ENCODE measurements at places on chromosomes 11 and 22.

GRCh38 chr11:86021377-86021776 lies 47.5 kb downstream of the PICALM start:
- DNase-seq, result no peak

GRCh38 chr11:64317961-64318765 lies at the start of gene PRDX5:
TSS of gene PRDX5 (plus strand) at chr11:64318121. CDS start at chr11:64318216, 95 bp downstream.
- DNase-seq, result peak; percentile 96

DNA sequence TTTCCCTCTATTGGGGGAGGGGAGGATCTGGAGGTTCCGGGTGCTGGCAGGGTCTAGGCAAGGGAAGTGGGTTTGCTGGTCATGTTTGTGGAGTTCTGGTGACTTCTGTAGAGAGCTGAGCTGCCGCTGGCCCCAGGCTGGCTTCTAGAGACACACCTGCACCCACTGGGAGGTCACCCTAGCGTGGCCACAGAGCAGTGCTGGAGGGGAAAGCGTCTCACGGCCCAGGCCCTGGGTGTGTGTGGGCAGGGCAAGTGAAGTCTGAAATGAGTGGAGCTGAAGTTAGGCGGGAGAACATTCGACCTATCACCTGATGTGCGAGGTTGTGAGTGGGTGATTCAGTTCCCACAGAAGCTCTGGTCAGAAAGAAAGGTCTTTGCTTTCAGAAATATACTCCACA lies 27.9 kb downstream of the SMIM38 start:
- DNase-seq, result no peak

- DNase-seq, result no peak
Measured at GRCh38 chr11:99098258-99098657, 77.5 kb downstream of the CNTN5 start.

- DNase-seq, result no peak
Measured at GRCh38 chr22:41770715-41771468, 29.6 kb upstream of the CCDC134 start.

DNA sequence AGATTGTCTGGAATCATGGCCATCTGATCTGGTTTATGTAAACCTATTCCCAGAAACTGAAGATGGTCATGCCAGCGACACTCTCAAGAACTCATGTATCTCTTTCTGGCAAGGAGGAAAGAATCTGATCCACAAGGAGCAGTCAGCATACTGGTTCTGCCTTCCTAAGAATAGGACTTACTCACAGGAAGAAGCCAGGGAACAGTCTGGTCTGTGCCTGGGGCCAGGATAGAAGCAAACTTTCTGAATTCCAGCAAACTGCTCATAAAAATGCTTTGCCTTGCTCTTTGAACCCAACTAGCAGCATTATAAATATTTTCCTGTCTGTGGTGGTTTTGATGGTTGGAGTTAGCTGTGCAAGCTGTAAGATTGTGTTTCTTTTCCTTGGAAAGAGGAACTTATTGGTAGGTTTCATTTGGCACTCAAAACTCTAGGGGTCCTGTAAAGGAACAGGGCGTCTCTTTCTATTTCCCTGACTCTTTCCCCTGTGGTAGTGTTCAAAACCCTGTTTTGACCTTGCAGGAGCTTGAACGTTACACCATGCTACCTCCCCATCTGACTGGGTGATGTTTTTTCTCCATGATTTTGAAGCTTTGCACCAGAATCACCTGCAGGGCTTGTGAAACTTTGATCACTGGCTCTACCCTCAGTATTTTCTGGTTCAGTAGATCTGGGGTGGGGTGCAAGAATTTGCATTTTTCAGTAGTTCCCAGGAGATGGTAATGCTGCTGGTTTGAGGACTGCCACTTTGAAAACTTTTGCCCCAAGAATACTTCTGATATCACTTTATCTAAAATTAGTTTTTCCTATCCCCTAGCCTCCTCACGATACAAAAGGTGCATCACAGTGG lies 627.8 kb upstream of the ANO5 start:
- no peak for DNase-seq

- DNase-seq, result no peak
Measured at GRCh38 chr11:120135838-120136237, 2.1 kb downstream of the TRIM29 start.
